COR-L47 (cell line): ENCODE measurements at places on chromosomes 5 and 9.

- DNase-seq = peak; percentile 26
These were observed 524.2 kb upstream of the DAB2 start for GRCh38 chr5:39948867-39949468.

- DNase-seq = no peak
These were observed 132.4 kb upstream of the NIPBL start for GRCh38 chr5:36743891-36744772.

DNA sequence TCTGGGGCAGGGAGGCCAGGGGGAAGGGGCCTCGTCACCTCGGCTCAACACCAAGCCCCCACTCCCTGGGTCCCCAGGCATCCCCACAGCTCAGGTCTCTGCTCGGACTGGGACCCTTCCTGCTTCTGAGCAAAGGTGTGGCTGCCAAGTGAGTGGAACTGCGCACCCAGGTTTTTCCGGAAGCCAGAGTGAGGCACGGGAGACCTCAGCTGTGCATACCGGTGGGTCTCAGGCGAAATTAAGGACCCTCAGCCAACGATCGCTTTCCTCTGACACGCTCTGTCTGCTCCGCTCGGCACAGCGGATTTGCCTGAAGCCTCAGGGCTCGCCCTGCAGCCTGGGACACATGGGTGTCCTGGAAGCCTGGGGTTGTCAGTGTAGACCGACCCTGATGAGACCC, 41.0 kb upstream of the IRX4 start:
- no peak for DNase-seq

DNA sequence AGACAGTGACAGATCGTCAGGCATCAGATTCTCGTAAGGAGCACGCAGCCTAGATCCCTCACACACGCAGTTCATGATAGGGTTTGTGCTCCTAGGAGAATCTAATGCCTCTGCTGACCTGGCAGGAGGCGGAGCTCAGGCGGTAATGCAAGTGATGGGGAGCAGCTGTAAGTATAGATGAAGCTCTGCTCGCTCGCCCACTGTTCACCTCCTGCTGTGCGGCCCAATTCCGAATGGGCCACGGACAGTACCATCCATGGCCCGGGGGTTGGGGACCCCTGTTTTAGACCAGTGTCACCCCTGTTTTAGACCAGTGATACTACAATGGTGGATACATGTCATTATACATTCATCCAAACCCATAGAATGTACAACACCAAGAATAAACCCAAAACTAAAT, 4.0 kb upstream of the ARSB start:
- DNase-seq = no peak

DNA sequence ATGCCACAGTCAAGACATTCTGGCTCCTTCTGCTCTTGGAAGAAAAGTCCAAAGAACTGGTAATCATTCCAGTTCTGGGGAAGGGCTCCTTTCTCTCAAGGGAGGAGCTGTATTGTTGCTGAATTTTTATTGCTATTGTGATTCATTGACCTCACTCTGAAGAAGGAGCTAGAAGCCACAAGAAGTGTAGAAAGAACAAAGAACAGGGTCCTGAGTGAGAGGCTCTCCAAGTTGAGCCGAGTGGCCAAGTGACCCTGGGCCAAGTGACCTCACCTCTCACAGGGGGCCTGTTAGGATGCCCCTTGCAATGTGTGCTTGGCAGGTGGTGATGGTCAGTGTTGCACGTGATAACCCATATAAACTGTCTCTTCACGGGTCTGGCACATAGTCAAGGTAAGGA, 173.3 kb downstream of the FGF18 start:
- DNase-seq = no peak

DNA sequence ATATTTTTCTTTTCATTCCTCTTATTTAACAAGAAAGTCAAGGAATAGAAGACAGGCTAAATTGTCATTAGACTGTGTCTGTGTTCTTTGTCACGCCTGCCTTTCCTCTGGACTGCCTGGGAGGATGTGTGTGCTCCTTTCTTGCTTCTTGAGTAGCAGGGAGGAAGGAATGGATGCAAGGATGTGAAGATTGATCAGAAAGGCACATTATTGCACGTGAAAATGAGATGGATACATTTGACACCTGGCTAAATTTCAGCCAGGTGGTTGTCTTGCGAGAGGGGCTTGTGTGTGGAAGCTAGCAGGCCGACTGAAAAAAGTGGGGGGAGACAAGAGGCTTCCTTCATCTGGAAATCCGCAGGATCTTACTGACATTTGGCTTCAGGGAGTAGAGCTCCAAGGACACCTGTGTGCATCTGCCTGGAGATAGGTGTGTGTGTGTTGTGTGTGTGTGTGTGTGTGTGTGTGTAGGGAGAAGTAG, 200.1 kb downstream of the MEF2C start:
- no peak for DNase-seq

- no peak for DNase-seq
These were observed 214.4 kb upstream of the S1PR3 start for GRCh38 chr9:88776717-88777497.

- no peak for DNase-seq
These were observed 6.4 kb downstream of the SPINK6 start for GRCh38 chr5:148209151-148209770.

GRCh38 chr9:2053883-2054845, 39.0 kb downstream of the SMARCA2 start:
- no peak for DNase-seq

- DNase-seq = peak; percentile 31
These were observed 112.2 kb upstream of the NUDT12 start for GRCh38 chr5:103674739-103675138.
